ENCODE measurements at places on chromosomes 3 and 15. TPM values are rescaled to one million over a fixed set of nuclear protein-coding genes. Genes with fewer than 3 reads are reported as not detected.

- peak; percentile 37 for DNase-seq
Observed at GRCh38 chr3:165643425-165643824, 193.8 kb downstream of the BCHE start.

- no peak for DNase-seq
Observed at GRCh38 chr3:14477311-14477935, 62.7 kb downstream of the GRIP2 start.

- no peak for DNase-seq
Observed at GRCh38 chr3:13132731-13133410, 59.6 kb upstream of the IQSEC1 start.

DNA sequence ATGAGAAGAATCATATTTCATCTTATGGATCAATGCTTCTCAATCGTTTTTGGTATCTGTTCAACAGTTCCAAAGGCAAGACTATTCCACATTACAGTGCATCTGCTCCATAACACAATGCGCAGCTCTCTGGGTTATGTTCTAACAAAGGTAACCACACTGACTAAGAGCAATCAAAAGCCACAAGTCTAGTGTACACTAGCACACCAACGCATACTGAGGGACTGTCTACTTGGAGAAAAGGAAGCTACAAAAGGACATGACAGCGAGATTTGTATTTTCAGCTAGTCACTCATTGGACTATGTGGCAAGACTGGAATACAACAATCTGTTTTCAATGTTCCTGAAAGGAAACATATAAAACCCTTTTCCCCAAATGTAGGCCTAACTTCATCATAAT lies 35.8 kb downstream of the SETD2 start:
- no peak for DNase-seq

GRCh38 chr15:25734680-25735355 lies 128.3 kb downstream of the ATP10A start:
- DNase-seq = no peak

GRCh38 chr3:158121295-158121694 lies 11.4 kb downstream of the RSRC1 start:
- no peak for DNase-seq

DNA sequence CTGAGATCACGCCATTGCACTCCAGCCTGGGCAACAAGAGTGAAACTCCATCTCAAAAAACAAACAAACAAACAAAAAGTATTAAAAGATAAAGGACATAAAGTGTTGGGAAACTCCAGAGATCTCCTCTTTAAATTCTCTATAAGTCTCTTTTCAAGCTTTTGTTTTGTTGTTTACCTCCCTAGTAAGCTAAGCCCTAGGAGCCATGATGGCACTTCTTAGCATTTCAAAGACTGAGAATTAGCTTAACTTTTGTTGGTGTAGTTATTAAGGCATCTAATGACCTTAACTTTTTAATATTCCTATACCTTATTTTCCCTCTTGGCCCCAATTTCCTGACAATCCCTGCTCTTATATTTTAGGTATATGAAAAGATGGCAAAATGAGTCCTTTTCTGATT lies 157.3 kb downstream of the ZNF609 start:
- DNase-seq = no peak

GRCh38 chr3:37862219-37862902 lies 681 bp downstream of the CTDSPL start:
- peak; percentile 71 for DNase-seq

DNA sequence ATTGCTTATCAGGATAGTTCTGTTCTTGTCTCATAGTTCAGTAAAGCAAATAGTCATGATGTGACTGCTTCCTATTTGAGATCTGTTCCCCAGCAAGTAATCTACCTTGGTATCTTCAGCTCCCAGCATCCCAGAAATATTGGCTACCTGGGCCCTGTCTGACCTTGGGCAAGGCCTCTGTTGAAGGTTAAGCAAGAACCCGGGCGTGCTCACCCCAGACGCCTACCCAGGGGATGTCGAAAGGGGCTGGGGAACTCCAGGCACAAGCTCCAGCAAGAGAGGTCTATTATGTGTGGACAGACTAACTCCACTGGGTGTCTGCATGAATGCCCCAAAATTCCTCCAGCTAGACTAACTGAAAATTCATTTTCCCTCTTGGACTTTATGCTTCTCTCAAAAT lies 37.3 kb upstream of the IGF1R start:
- no peak for DNase-seq

DNA sequence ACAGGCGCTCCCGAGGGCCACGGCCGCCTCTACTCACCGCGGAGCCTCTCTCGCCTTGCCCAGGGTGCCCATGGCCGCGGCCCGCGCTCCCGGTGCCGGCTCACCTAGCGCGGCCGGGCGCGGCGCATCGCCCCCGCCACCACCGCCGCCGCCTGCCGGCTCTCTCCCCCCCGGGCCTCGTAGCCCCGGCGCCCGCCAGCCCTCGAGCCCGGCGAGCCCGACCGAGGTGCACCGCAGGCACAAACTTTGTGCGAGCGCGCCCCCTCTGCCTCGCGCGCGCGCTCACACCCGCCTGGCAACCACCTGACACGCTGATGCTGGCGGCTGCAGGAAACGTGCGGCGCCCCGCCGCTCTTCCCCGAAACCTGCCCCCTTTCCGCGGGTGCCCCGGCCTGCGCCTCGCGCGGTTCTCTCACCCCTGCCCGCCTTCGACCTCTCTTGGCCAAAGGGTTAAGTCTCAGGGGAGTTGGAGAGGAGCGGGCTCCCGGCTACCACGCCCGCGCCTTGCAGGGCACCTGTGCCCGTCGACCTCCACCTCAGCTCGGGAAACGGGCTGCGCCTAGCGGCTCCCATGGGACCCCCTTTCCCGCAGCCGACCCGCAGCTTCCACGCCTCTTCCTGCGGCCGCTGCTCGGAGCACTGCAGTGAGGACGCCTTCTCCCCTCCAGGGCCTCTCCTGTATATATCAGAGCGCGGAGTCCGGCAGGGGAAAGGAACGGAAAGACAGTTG lies at the start of gene RASGRP1:
RASGRP1 (minus strand) TSS at position 258 of the 730 bp plus-strand sequence; CDS start at position 72, 186 bp downstream.
- no peak for DNase-seq

GRCh38 chr15:81948222-81948621 lies 97.6 kb downstream of the MEX3B start:
- DNase-seq = no peak

- no peak for DNase-seq
Observed at GRCh38 chr15:66798426-66799061, 96.5 kb downstream of the SMAD6 start.

GRCh38 chr3:195139091-195139875 lies 131.7 kb downstream of the XXYLT1 start:
- no peak for DNase-seq

The RBPMS2 gene
- not detected for total RNA-seq

The IGSF10 gene
- total RNA-seq = not detected

The IL5RA gene
- not detected for total RNA-seq
